ENCODE measurements at places on chromosomes 7 and 10.

DNA sequence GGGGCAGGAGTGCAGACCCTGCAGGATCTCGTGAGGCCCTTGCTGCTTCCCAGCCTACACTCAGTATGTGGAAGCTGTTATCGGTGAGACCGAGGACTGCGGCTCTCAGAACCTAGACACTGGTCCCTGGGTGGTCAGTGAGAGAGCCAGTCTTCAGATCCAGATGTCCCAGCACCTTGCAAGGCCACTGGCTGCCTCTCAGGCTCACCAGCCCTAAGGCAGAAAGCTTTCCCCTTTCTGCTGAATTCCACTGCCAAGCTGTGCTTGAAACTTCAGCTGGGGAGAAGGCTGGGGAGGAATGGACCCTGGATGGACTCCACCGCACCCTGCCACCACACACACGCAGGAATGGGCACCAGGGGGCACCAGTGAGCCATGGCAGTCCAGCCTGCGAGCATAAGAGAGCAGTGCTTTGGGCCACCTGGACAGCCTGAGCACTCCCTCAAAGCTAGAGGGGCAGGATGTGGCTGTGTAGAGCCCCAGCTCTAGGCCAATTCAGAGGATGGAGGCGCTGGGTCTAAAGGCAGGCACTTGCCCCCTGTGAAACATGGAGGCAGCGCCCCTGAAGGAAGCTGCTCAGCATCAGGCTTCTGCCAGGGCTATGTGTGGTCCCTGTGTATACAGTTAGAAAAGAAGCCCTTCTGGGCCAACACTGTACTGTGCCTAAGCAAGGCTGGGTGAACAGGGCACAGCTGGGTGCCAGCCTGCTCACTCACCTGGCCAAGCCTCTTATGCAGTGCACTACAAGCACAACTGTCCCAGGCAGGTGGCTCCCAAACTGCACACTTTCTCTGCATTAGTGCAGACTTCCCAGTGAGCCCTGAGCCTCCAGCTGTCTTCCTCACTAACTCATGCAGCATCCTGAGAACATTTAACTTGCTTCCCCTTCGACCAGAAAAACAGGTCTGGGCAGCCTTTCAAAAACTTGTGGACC, 21.6 kb downstream of the TMEM72 start:
- DNase-seq, result peak; percentile 78

DNA sequence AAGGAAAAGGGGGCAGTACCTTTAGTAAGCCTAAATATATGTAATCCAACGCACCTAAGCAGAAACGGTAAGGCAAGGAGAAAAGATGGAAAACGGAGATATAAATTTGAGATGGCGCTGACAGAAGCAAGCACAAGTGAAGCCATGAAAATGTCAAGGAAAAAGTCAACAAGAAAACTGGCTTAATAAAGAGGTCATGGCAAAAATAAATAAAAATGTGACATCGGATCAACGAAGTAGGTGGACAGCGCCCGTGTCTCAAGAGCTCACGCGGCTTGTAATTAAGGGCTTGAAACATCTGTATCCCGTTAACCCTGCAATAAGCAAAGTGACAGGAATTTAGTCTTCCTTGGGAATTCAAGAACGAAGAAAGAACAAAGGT, 611 bp downstream of the NDUFA5 start:
- DNase-seq, result no peak

DNA sequence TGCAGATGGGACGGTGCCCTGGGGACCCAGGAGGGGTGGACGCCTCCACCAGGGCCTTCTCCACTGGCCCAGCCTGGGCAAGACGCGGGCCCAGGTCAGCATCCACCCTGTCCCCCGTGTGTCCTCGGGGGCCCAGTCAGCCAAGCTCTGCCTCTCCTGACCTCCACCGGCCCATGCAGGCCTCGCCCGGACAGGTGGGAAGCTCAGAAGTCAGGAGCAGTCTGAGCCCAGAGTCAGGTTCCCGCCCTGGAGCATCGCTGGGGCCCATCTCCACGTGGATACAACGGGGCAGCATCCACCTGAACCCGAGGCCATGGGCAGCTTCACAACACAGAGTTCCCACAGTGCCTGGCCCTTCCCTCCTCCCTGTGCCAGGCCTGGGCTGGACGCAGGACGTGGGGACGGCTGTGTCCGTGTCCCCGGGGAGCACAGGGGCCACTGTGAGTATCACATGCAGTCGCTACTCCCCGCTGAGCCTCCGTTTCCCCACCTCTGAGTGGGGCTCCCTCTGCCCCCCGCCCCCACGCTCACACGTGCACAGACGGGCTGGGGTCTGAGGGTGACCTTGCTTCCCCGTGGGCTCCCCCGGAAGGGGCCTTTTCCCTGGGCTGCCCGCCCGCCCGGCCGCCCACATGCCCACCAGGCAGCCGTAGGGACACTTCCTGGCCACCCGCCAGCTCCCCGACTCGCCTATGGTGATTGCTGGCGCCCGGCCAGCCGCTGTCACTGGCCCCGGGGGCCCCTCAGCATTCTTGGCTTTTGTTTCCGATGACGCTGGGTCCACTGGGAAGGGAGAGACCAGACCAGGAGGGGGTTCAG, 64.3 kb downstream of the PDGFA start:
- no peak for DNase-seq

- DNase-seq, result no peak
Observed at GRCh38 chr10:52750629-52751028, 22.0 kb downstream of the MBL2 start.

GRCh38 chr7:143406002-143406357, 2.7 kb downstream of the EPHA1 start:
- DNase-seq, result no peak

DNA sequence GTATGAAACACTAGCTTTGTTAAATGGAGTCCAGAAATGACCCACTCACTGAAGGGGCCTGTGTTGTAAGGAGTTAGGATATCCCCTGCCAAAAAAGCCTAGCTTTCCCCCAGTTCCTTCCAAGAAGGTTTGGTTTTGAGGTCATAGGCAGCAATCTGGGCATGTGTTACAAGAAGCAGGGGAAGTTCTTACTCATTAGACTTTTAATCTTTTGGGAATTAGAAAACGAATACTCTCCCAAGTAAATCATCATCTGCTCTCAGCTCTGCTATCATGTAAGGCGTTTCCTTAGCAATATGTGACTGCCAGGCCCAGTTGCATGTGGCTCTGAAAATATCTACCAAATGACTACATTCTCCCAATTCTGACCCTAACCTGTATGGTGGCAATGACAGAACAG, 3.7 kb downstream of the NOD1 start:
- DNase-seq, result no peak

- DNase-seq, result no peak
Observed at GRCh38 chr10:63241841-63242281, 108.7 kb downstream of the NRBF2 start.

- DNase-seq, result no peak
Observed at GRCh38 chr10:93065675-93066543, 5.3 kb downstream of the CYP26C1 start.

DNA sequence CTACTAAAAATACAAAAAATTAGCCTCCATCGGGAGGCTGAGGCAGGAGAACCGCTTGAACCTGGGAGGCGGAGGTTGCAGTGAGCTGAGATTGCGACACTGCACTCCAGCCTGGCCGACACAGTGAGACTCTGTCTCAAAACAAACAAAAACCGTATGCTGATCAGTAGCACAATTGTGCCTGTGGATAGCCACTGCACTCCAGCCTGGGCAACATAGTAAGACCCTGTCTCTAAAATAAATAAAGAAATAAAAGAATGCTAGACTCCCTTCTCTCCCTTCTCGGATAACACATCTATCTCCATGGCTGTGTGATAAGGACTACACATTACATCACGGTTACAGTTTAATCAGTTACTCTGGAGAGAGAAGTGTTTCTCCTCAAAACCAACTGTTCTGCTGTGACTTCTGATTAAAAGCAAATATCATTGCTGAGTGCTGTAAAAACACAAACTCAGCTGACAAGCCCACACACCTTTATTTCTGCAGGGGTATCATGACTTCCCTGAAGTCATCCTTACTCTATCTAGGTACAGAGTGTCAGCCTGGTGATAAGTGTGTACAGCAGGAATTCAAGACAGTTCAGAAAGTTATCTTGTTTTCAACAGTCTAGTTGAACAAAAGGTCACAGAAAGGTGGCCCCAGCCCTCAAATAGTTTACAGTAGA, 5.3 kb upstream of the ARHGAP19 start:
- DNase-seq, result no peak

GRCh38 chr7:111029574-111030251, 61.2 kb upstream of the LRRN3 start:
- no peak for DNase-seq

DNA sequence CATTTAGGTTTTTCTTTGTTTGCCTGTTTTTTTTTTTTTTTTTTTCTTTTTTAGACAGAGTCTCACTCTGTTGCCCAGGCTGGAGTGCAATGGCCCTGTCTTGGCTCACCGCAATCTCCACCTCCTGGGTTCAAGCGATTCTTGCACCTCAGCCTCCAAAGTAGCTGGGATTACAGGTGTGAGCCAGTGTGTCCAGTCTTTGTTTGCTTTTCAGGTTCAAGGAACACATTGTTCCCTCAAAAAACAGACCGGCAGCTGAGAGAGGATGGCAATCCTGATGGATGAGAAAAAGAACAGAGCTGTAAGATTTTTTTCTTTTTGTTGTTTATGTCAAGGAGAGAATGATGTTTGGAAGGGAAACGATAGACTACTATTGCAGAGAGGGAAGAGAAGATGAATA, 23.3 kb upstream of the RHOBTB1 start:
- DNase-seq, result no peak

- no peak for DNase-seq
Observed at GRCh38 chr7:2559283-2559950, 638 bp downstream of the IQCE start.

DNA sequence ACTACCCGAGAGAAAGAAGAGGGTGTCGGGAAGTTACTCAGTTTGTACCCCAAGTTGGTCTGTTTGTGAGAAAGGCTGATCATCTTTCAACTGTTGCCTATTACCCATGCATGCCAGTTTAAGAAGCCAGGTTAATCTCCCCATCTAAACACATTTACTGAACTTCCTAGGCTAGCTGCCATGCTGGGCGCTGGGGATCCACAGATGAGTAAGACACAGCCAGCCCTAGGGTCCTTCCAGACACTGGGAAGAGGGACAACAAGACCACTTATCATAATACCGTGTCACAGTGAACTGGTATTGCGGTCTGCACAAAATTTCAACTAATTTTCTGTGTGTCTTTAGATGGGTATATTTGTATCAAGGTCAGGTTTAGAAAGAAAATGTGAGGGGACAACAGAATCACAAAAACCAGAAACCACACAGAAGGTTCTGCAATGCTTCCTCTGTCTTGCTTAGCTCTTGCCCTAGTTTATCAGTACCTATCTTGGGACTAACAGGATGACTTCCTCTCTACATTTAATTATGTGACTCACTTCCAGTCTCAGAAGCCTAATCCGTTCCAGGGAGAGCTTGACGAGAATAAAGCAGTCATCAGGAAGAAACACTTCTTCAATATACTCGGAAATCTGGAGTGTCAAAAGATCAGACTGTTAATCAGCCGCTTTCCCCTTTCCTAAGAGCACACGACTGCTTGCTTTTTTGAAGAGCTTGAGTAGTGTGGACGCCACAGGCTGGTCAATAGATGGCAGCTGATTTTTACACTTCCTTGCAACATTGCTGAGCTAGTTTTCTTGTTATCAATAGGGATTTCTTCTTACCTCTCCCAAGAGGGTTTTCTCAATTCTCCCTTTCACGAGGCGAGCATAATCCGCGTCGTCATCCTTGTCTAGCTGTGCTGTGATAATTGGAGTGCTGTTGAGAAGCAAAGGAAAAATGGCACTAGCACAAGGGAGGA, 45.7 kb downstream of the POLR3A start:
- no peak for DNase-seq

DNA sequence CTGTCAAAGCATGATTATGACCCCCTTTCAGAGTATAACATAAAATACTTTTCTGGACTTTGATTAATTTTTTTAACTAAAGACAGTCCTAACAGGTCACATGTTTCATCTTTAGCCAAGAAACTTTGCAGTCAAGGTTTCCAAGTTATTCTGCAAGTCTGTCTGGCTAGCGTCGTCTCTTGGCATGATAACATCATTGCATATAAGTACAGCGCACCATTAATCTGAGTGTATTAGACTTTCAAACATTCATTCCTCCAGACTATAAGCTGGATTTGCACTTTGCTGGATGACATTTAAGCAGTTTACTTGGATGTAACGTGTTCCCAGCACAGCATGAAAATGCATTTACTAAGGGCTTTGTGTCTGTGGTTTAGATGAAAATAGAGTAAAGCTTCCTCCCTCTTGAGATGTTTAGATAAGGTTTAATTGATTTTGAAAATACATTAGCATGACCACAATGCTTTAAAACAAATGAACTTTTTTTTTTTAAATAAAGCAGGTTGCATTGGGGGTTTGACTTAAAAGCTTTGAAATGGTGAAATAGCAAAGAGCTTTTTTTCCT, 349.0 kb upstream of the MTPN start:
- no peak for DNase-seq

Measured in effector CD8-positive, alpha-beta T cell (primary cell).